ENCODE measurements at places on chromosomes 2 and 18.

DNA sequence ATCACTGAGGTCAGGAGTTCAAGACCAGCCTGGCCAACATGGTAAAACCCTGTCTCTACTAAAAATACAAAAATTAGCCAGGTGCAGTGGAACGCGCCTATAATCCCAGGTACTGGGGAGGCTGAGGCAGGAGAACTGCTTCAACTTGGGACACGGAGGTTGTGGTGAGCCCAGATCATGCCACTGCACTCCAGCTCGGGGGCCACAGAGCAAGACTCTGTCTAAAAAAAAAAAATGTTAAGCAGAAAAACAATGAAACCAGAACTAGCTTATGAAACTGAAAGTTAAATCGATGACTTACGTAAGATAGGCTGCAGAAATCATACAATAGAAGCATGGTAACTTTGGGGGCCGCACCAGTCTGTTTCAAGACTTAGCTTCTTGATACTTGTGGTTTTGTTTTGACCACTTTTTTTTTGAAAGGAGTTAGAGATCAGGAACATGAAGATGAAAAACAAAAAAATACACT is 6.2 kb upstream of the GPR155 start:
- no peak for DNase-seq

GRCh38 chr2:23386339-23387220 is 1.6 kb downstream of the KLHL29 start:
- DNase-seq = peak; percentile 57

DNA sequence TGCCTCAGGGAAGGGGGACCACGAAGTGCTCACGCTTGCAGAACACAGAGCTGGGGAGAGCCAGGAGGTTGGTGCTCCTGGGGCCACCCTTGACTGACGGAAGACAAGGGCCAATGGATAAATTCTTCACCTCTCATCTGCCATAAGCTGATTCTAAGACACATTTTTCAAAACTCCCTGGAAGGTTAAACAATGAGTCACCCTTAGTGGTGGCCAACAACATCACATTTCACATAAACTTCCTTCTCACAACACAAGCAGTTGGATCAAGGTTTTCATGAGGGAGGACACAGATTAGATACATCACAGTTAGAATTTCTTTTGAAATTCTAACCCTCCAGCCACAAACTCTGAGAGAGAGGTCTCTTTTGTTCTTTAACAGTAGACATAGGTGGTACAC is 713.6 kb upstream of the POU3F3 start:
- DNase-seq = no peak

DNA sequence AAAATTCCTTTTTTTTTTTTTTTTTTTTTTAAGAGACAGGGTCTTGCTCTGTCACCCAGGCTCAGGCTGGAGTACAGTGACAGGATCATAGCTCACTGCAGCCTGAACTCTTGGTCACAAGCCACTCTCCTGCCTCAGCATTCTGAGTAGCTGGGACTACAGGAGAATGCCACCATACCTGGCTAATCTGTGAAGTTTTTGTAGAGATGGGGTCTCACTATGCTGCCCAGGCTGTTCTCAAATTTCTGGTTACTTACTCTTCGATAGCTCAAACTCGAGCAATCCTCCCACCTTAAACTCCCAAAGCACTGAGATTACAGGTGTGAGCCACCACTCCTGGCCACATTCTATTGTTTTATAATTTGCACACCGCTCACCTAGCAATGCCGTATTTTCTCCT is 27.0 kb downstream of the RNF149 start:
- DNase-seq = no peak

- DNase-seq = no peak
Observed at GRCh38 chr2:238439917-238440316, 13.2 kb downstream of the ASB1 start.

DNA sequence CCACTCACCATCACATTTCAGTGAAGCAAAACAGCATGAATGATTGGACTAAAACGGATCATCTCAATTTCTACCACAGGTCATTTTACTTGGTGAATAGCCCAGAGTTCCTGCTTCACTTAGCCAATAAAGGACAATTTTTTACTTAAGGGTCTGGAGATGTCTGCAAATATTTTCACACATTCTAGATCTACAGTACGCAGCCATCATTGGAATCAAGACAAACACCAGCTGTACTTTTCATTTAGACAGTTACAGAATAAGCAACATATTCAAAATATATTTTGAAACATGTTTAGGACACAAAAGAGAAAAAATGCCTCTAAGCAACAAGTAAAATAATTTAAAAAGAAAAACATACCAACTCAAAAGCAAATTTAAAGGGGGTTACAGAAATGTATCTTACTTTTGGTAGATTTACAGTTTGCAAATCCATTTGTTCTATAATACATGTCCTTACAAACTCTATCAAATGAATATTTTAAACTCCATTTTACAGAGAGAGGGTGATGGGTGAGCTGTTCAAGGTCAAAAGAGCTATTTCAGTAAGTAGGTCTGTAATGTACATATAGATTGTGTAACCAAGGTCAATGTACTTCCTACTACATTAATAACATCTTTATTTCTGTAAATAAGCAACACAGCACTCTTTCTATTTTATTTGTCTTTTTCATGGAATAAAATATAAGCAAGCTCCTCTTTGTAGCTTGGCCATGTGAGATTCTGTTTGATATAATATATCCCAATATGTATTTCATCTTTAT is 13.4 kb downstream of the PPP1R1C start:
- DNase-seq = no peak
